ENCODE measurements at places on chromosomes 5 and 9.

- DNase-seq, result no peak
Observed at GRCh38 chr5:40374853-40375252, 304.9 kb upstream of the PTGER4 start.

DNA sequence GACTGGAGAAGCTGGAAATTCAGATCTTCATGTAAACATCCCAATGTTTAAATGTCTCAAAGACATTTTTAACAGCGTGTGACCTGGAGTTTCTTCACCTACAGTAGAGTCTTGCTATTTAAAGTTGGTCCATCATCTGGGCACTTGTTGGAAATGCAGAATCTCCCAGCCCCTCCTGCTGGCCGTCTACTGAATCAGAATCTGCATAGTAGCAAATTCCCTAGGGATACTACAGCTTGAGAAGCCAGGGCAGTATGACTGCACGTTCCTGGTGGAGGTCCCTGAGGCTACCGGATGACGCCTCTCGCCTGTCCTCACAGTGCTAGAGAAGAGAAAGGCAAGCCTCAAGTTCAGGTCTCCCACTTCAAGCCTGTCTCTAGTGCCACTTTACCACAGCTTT is 15.7 kb downstream of the SAP30L start:
- DNase-seq, result peak; percentile 72

DNA sequence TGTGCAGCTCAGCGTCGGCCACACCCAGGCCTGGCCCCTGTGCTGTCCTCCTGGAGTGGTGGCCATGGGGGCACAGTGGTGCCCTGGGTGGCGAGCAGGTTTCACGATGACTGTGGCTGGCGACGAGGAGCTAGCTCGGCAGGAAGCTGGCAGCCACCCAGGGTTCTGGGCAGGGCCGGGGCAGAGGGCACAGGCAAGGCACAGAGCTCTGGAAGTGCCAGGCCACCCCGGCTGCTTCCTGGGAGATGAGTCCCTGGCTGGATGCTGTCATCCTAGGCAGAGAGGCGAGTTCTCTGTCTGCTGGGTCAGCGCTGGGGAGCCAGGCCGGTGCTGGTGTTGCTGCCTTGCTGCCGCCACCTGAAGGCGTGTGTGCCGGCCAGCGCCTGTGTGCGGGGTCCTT is 51.7 kb downstream of the RXRA start:
- no peak for DNase-seq

DNA sequence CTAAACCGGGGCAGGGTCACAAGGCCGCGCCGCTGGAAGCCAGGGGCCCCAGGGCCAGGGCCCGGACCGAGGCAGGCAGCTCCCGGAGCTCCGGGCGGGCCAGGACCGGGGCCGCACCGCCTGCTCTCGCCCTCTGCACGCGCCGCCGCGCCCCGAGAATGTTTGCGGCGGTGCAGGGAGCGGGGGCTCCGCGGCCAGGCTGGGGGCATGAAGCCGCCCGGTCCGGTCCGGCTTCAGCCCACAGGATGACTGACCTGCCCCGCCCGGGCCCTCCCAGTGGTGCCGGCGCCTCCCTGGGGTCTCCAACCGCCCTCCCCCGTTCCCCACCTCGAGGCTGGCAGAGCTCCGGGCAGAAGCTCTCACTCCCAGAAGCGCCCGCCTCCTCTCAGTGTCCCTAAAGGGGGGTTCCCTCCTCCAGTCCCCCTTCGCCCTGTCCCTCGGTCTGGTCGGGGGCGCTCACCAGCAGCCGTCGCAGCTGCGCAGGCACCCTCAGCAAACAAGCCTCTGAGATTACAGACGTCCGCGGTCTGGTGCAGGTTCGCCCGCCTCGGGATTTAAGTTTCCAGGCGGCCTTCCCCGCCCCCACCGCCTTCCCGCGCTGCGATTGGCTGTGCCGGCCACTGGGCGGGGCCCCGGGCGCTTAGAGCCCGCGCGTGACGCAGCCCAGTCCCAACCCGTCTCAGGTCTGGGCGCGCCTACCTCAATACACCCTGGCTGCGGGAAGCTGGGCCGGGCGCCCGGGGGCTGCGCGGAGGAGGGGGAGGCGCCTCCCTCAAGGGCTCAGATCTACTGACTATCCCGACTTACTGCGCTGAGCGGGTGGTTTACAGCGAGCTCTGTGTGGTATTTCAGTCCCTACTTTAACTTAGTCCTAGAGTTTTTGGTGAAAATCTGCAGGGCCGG is at the start of gene CTSV:
Gene CTSV, minus strand, starts transcription at position 532 of the 903 bp plus-strand sequence. CDS start 1,099 bp downstream, outside the sequence.
- peak; percentile 72 for DNase-seq

- no peak for DNase-seq
Observed at GRCh38 chr5:170387775-170388639, 1.2 kb downstream of the KCNMB1 start.

DNA sequence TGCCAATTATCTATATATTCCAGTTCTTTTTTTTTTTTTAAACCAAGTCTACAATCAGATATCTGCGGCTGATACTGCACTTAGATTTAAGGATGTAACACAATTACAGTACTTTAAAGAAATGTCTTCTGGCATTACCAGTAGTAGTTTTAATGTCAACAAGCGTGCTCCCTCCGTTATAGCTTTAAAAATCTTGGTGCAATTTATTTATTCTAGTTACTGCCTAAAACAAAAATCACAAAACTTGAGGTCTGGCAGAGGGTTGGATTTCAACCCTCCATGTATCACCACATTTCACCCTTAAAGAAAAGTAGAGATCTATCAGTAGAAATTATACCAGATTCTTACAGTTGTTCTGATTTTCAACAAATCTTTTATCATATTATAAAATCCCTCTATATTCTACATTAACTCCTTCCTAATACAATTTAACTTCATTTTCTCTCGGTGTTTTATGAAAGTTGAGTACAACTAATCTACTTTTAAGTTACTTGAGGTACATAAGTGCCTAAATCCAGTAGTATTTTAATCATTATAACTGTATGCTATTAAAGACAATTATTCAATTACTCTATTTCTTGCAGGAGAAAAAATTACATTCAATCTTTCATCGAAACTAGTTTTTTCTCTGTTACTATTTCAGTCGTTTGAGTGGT is 2.0 kb upstream of the RICTOR start:
- no peak for DNase-seq
